ENCODE measurements at places on chromosomes 12 and 14.

DNA sequence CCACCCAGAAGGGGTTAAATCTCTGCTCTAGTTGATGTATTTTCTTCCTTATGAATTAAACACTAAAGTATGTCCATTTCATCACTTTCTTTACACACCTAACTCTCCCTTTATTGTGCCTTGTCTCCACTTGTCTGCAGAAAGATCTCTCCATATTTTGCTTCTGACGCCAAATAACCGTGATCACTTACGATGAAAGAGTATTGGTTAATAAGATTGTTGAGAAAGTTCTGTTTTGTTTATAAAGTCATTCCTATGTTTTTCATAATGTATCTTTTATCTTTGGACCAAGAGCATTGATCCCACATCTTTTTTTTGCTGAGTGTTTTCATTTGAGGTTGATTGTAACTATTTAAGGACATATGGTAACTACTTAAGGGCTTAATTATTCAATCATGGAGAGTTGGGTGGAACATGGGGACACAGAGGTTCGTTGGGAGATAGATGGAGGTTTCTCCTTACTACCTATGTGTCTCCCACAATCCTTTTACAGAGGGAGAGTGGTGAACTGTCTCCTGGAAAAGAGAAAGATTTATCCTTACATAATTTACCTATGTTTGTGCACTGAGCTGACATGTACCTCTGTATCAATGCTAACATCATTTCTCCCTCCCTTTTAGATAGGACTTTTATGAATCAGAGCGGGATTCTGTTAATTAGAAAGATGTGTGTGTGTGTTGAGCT lies 120.7 kb upstream of the SLC38A2 start:
- no peak for DNase-seq

DNA sequence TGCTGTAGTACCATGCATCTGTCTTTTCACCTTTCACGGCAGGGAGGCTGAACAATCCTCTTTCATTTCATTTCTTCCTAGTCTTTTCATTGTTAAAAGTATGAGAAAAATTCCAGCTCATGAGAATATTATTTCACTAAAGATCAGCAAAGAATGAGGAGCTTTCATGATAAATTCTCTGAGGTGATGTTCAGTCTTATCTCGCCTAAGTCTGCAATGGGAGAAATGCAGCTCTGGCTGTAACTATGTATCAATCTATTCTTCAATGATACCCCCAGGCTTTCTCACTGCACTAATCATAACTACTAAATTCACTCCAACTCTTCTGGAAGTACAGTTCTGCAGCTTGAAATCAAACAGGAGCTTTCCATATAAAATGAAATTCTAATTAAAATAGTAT lies 15.7 kb downstream of the FOXG1 start:
- no peak for DNase-seq

DNA sequence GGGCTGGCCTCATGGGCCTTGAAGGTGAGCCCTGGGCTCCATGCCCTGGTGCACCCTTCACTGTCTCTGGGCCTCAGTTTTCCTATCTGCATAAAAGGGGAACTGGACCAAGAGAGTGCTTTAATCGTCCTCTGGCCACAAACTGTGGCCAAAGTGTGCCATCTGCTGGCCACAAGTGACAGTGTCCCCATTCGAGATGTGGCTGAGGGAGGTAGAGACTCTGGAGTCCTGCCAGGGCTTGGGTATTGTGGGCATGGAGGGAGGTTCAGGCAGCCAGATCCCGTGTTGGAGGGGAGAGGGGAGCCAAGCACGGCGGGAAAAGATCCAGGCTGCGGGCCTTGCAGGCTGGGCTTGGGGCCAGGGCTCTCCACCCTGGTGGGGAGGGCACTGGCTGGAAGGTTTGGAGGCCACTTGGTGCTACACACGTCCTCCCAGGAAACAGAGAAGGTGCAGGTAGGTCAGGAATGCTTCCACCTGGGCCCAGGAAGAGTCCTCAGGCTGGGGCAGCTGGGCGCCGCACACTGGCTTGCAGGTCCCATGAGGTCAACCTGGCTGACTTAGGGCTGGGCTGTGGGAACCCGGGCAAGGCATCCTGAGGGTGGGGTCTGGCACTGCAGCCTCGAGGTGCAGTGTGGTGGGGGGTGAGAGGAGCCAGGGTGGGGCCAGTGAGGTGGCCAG lies 7.3 kb upstream of the KIF26A start:
- no peak for DNase-seq

- no peak for DNase-seq
Observed at GRCh38 chr14:91138511-91139359, 24.9 kb downstream of the DGLUCY start.

- DNase-seq: no peak
Observed at GRCh38 chr12:96327889-96328288, 72.3 kb downstream of the CDK17 start.

- no peak for DNase-seq
Observed at GRCh38 chr14:65071544-65071943, 30.8 kb downstream of the MAX start.

Measured in HTR-8/SVneo (cell line).